ENCODE measurements at places on chromosomes 5 and 9.

- DNase-seq: no peak
Measured at GRCh38 chr5:98698359-98698758, 75.1 kb upstream of the RGMB start.

- no peak for DNase-seq
Measured at GRCh38 chr5:51652980-51653379, 269.7 kb downstream of the ISL1 start.

GRCh38 chr9:127523312-127523851, 72.1 kb downstream of the LRSAM1 start:
- no peak for DNase-seq

GRCh38 chr5:308672-309271, 12.7 kb upstream of the AHRR start:
- no peak for DNase-seq

GRCh38 chr5:140168371-140168770, 6.6 kb upstream of the CYSTM1 start:
- DNase-seq: no peak

GRCh38 chr9:113298924-113299770, 4.0 kb downstream of the RNF183 start:
- DNase-seq: no peak

GRCh38 chr9:125888211-125888610, 141.0 kb downstream of the PBX3 start:
- no peak for DNase-seq

GRCh38 chr5:148791334-148791667, 35.1 kb upstream of the ADRB2 start:
- no peak for DNase-seq

- DNase-seq: no peak
Measured at GRCh38 chr5:117266280-117266679, 691.7 kb upstream of the SEMA6A start.

DNA sequence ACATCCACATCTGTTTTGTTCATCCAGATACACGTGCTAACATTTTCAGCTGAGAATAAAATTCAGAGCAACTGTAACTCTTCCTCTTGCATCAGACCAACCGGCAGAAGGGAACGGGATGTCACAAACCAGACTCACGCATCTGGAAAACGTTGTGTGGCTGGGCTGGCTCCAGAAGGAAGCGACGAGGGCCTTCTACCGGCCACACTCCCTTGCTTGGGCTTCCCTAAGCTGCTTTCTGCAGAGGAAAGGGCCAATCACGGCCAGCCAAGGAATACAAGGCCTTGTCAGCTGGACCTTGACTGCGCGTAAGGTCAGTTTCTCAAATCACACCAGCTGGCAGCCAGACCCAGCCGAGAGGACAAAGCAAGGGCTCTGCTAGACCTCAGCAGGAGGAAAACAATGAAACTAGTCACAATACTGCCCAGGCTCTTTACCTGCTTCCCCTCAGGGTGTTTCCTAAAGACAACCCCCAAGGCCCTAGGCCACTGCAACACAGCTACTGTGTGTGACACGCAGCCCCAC, 106.1 kb downstream of the THBS4 start:
- no peak for DNase-seq

GRCh38 chr5:118967059-118967508, 21.3 kb downstream of the DTWD2 start:
- DNase-seq: no peak

- no peak for DNase-seq
Measured at GRCh38 chr9:72680593-72681282, 159.3 kb downstream of the TMC1 start.

- no peak for DNase-seq
Measured at GRCh38 chr5:92181656-92182055, 798.5 kb upstream of the ARRDC3 start.

DNA sequence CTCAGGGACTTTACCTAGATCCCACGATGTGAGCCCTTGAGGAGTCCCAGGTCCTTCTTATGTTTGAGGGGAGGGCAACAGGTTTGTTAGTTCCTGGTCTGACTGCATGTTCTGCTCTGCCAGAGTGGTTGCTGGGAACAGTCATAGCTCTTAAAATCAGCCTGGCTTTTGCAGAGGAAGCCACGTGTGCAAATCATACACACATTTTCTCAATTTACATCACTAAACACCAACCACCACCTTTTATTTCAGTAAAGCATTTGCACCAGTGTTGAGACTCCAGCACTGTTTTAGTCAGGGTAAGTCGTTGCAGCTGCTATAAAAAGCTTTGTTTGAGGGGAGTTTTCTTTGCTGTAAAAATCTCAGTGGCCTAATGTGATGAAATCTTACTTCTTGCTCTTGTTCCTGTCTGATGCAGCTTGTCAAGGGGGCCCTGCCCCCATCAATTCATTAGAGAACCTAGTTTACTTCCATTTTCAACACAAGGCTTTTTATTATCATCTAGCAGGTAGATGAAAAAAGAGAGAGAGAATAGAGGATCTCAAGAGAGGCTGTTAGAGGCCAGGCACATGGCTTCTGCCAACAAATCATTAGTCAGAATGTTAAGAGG, 70.3 kb upstream of the VCAN start:
- DNase-seq: no peak

DNA sequence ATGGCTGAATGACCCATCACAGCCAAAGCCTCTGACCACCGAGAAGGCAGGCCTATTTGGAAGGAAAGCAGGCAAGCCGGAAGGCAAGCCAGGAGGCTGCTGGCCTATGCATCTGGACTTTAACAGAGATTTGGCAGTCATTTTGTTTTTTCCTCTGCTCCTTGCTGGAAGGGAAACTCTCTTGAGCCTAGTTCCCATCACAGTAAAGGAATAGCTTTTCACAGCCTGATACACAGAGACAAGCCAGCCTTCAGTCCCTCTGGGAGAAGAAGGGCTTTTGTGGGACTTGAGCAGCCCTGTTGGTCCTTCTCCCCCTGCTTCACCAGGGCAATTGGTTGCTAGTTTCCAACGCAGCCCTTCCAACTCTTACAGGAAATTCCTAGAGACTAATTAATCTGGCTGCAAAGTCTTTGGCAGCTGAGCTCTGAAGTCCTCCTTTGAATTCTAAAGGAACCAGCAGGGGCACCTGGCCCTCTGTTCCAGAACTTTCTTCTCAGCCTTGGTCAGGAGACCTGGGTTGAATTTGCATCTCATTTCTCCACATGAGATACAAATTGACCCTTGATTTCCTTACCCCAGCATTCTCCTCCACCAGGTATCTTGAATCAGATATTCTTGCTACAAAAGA, 157.3 kb upstream of the EPB41L4A start:
- no peak for DNase-seq

- DNase-seq: no peak
Measured at GRCh38 chr5:153157156-153157555, 333.3 kb upstream of the GRIA1 start.

DNA sequence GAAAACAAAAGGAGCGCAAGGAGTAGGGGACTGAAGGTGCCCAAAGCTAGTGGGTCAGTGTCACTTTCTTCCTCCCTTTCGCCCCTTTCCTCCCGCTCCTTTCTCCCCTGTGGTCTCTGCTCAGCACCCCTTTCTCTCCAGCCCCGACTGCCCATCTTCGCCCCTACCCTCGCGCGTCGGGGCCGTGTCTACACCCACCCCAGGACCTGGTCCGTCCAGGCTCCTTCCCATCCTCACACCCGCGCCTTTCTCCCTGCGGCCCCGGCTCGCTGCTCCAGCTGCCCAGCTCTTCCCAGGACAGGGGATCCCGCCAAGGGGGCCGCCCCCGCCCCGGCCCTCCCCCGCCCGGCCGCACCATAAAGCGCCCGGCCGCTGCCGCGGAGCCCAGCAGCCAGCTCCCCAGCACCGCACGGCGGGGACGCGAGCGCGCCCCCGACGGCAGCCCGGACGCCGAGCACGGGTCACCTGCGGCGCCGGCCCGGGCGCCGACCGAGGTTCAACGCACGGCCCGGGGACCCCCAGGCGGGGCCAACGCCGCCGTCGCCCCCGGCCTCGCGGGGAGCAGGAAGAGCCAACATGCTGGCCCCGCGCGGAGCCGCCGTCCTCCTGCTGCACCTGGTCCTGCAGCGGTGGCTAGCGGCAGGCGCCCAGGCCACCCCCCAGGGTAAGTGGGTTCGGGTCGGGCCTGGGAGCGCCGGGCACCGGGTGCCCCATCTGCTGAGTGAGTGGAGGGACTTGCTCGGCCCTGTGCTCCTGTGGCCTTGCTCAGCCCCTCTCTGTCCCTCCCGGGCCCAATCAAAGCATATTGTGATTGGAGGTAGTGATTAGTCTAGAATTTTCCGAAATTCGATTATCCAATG, at the start of gene THBS4:
TSS of gene THBS4 (plus strand) at position 387 of the 860 bp plus-strand sequence. CDS start at position 577, 190 bp downstream.
- no peak for DNase-seq

DNA sequence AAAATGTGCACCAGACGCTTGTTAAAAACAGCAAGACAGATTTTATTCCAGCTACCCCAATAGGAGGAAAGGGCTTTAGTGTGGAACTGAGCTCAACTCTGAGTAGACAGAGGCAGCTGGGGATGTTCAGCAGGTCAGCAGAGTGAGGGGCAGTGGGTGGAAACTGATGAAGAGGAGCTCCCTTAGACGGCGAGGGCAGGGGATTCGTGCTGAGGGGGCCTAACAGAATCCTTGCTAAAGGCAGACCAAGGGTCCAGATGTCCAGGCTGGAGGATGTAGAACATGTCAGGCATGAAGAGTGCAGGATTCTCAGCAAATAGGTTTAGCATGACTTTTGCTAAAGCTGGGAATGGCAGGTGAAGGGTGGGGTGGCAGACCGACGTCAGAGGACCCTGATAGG, 71.9 kb upstream of the OLFM1 start:
- DNase-seq: no peak

GRCh38 chr5:90305041-90305720, 104.4 kb downstream of the CETN3 start:
- no peak for DNase-seq

- no peak for DNase-seq
Measured at GRCh38 chr9:79023134-79023580, 548.6 kb upstream of the TLE4 start.

DNA sequence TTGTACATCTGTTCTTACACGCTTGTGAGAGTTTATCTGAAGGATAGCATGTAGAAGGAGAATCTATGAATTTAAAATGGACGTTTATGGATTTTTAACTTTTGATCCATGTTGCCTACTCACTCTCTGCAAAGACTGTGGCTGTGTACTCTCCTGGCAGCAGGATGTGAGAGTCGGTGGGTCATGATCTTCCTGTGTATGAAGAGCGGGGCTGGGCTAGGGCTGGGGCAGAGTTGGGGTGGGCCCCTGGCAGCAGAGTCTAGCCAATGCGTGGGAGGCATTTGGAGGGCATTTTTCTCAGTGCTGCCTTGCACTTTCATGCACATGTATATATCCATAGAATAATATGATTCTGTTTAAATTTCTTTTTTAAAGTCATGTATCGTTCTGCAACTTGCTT, 24.0 kb upstream of the DAB2IP start:
- DNase-seq: no peak

DNA sequence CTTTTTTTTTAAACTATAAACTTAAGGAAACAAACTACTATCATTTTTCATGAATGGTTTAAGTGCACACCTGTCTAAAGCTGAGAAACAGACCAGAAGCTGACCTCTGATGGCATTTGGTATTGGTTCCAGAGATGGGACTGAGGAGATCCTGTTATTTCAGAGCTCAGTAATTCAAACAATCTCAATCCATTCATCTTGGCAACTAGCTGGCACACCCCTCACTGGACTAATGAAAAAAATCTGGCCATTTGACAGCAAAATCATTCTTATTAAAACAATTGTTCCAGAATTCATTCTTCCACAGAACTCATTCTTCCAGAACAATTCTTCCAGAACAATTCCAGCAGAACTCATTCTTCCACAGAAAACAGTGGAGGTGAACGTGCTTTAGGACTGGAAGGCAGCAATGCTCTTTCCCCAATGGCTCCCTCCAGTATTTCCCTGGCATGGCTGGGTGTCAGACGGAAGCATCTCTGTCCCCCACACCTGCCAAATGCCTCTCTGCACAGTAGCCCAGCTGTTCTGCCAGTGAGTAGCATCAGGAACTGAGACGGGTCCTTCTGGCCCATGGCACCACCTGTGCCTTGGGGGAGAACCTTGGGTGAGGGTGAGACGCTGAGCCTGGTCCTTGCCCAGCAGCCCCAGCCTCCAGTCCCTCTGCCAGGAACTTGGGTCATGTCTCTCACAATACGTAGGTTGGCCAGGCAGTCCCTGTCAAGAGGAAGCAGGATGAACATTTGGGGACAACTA, 87.5 kb upstream of the EQTN start:
- DNase-seq: no peak

Measured in cerebellar nuclear complex (tissue), 1 donor.